ENCODE measurements at places on chromosomes 3 and 15.
A peak's percentile ranks its signal among the peaks of the same experiment; 100 is the strongest.

DNA sequence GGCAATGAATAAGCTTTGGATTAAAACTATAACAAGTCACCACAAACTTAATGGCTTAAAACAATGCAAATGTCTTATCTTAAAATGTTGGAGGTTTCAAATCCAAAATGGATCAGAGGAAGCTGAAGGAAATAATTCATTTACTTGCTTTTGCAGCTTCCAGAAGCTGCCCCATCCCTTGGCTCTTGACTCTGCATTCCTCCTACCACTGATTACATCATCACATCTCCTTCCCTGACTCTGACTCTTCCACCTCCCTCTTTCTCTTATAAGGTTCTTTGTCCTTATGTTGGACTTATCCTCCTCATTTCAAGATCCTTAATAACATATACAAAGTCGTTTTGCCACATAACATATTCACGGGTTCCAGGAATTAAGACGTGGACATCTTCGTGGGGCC, 982.8 kb upstream of the ROBO1 start:
- no peak for DNase-seq

DNA sequence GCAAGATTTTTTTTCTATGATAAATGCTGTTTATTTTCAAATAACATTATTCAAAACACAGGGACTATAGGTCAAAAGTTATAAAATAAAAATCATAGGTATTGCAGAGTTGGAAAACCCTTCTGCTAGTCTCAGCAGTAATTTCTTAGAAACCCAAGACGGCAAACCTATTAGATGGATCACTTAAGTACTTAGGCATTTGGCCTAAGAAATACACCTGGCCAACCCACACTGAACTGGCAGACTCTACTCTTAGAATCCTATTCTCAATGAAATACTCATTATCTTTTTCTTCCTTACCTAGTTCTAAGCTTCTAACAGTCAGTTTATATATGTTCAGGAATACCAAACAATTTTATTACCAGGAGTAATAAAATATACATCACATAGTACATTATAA, 30.5 kb upstream of the RIOX2 start:
- no peak for DNase-seq

DNA sequence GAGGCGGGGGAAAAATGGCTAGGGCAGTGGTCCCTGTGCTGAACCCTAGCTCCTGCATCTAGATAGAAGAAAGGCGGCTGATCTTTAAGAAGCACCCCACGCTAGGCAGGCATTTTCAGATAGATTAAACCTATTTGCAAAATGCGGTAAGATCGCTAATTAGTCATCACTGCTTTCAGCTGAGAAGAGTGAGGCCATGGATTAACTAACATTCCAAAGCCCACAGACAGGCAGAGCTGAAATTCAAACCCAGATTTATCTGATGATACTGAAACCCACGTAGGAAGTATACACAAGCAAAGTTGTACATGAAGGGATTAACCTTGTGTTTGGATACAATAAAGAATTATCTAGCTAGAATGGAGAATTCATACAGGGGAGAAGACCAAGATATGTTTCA, 4.8 kb downstream of the ADPGK start:
- no peak for DNase-seq

DNA sequence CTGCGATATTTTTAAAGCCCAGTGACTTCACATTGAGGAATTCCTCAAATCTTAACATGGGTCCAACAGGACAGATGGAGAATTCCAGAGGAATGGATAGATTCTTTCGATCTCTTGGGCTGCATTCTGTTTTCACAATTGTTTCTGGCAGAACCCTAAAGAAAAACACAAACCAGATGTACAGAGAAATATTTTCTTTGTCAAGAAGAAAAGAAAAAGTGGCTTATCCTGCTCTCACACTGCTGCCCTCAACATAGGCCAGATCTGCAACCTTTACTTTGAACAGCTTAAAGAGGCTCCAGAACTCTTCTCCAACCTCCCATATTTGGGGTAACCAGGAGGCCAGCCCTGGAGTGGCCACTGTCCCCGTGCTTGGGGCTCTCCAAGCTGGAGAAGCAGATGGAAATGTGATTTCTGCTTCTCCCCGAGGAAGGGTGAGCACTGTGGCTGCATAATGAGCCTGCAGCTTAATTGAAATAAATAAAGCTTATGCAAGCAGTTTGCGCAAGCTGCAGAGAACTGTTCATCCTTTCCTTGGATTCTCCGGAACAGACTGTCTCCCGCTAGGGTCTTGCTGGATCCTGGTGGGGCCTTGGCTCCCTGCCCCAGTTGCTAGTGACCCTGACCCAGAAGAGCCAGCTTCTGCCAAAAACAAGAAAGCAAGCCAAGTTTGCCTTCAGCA, 453.2 kb upstream of the PROK2 start:
- DNase-seq = no peak

DNA sequence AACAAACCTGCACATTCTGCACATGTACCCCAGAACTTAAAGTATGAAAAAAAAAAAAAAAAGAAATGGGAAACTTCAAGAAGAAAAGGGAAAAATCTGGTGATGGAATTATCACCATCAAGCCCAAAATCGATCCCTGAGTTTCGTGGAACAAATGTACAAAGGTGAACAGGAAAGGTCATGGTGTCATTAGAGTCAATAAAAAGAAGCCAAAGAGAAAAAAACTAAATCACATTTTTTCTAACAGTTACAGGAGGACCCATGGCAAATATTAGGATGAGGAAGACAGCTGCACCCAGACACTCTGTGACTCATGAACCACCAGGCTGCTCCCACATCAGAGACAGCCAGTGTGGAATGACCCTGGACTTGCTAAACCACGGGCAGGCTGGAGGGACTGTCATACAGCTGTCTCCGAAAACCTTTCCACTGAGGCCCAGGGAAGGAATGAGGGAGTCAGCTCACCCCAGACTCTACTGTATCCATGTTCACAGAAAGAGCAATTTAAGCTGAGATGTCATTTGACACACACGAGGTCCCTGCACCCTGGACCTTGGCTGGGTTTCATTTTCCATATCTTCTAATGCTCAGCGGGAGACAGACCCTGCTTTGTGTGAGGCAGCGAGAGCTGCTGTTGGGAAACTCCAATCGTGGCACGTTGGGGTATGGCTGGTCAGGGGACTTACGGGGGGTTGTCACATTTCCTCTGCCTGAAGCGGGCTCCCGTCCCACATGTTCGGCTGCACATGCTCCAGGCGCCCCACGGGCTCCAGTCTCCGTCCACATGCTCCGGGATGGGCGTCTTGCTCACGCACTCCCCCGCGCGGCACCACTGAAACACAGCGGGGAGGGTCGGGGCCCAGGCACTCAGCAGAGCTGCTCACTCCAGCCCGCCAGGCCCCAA, 210.2 kb downstream of the ADAMTS17 start:
- peak; percentile 64 for DNase-seq

- no peak for DNase-seq
These were observed 42.2 kb upstream of the PRR23E start for GRCh38 chr3:127150513-127151250.

DNA sequence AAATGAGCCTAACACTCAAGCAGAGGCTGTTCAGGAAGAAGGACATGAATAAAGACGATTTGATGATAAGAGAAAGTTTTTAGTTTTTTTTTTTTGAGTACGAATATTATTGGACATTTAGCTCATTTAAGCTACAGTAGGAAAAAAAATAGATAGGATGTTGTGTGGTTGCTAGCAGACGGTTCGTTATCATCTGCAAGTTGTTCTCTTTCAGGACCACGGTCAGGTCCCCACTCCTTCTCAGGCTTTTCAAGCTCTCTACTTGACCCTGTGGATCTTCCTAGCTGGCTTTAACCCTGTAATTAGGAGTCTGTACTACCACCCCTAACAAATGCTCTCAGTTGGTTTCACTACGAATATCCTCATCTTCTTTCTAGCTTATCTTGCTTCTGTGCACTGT, 1.1 kb downstream of the KCNH8 start:
- DNase-seq = peak; percentile 40

GRCh38 chr15:68818066-68818768, 2.5 kb downstream of the ANP32A start:
- peak; percentile 82 for DNase-seq

- no peak for DNase-seq
These were observed 8.9 kb upstream of the PRKCD start for GRCh38 chr3:53151870-53152660.

GRCh38 chr3:99504258-99504657, 134.1 kb upstream of the COL8A1 start:
- DNase-seq = no peak
